HAP-1 (cell line): ENCODE measurements at places on chromosomes 4 and X.

DNA sequence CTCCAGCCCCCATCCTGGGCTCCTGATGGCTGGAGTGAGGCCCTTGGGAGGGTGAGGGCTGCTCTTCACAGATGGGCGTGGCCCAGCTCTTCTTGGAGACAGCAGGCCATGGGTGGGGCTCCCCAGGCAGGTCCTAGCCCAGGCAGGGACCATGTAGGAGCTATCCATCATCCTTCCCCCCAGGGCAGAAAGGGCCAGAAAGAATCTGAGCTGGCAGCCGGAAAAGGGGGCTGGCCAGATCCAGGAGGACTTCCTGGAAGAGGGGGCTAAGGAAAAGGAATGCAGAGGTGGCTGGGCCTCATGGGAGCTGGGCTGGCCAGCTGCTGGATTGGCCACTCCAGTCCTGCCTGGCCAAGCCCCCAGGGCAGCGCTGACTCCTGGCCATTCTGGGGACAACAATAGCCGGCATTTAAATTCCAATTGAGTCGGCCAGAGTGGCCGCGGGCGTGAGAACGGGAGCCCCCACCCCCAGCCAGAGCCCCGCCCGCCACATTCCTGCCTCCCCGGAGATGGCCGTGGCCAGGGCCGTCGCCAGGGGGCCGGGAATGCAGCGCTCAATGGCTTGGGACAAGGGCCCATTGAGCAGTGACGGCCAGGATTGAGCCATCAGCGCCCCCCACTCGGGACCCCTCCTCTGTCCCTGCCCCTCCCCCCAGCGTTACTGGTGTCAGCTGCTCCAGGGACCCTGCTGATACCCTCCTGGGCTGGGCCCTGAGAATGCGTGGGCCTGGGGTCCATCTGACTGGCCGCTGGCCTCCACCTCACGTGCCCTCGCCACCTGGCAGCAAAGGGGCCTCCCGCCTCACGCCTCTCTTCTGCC is 15.1 kb upstream of the FGFR3 start:
- DNase-seq: peak; percentile 90

DNA sequence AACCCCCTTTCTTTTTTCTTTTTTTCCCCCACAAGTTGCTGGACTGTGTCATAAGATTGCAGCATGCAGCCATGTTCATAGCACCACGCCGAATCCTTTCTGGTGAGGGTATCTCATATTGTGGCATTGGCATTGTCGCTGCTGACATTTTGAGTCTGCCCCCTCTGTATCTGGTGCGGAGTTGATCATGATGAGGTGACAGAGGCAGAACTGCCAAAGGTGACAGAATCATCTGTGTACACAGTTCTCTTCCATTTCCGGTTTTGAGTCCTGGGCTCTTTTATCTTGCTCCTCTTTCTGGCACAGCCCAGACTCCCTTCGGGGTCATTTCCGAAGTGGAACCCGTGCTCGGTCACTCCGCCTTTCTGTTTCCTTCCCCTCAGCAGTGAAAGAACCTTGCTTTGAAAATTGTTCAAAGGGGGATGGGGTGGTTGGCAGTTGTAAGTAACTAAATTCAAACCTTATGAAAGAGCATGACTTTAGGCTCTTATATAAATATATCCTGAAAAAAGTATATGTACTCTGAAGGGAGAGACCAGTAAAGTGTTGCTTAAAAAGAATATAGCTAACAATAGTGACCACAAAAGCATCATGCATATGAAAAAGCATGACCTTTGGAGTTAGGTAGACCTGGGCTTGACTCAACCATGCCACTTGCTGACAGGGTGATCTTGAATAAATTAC is 55.0 kb upstream of the BMP2K start:
- peak; percentile 65 for DNase-seq

- DNase-seq: no peak
Observed at GRCh38 chr4:182421753-182422152, 178.6 kb downstream of the TENM3 start.

- no peak for DNase-seq
Observed at GRCh38 chr4:89196056-89196674, 84.8 kb downstream of the TIGD2 start.

GRCh38 chrX:47621851-47622250 is 2.2 kb upstream of the SYN1 start:
- no peak for DNase-seq

GRCh38 chr4:150127757-150128156 is 49.5 kb downstream of the DCLK2 start:
- no peak for DNase-seq

- DNase-seq: no peak
Observed at GRCh38 chr4:117249333-117249732, 164.0 kb upstream of the TRAM1L1 start.

GRCh38 chr4:121192013-121192412 is 27.9 kb upstream of the TNIP3 start:
- no peak for DNase-seq

DNA sequence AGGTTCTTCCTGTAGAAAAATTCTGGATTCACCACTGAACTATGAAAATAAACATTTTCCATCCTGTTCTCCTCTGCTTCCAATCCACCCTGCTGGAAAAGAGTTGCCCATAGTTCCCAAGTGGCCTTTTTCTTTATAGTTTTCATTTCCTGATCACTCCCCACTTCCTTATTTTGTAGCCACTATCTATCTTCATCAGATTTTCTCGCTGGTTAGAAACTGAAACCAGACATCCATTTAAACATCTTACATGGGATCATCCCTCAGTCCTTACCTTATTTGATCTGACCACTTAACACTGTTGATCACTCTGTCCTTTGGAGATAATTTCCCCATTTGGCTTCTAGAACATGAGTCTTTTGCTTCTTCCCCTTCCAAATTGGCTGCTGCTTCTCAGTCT is 42.2 kb upstream of the SCOC start:
- no peak for DNase-seq

GRCh38 chr4:7186031-7186430 is 6.3 kb upstream of the SORCS2 start:
- no peak for DNase-seq

DNA sequence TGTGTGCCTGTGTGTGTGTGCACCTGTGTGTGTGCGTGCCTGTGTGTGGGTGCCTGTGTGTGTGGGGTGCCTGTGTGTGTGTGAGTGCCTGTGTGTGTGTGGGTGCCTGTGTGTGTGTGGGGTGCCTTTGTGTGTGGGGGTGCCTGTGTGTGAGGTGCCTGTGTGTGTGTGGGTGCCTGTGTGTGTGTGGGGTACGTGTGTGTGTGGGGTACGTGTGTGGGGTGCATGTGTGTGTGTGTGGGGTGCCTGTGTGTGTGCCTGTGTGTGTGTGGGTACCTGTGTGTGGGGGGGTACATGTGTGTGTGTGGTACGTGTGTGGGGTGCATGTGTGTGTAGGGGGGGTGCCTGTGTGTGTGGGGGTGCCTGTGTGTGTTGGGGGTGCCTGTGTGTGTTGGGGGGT is 73.4 kb upstream of the HGFAC start:
- no peak for DNase-seq

GRCh38 chr4:178340468-178340867 is 898.2 kb upstream of the AGA start:
- no peak for DNase-seq

DNA sequence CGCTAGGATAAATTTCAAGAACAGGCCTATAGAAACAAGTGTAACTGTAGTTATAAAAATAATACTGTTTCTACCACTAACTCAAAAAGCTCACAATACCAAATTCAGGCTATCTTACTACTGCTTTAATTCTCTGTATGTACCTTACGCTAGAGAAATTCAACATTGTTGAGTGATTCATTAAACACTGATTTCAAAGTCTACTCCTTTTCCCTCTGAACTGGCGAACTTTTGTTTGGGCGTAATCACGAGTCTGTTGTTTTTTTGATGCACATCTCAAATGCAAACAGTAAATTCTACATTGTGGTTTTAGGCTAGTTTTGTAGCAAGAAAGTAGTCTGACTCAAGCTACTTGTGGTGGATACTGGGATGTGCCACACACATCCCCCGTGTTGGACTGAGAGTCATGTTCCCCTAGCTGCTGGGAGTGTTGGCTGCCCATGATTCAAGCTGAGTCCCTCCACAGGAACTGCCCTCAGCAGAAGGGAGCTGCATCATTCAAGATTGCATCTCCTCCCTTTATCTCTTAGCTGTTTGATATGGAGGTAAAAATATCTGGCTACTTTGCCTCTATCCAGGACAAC is 406.1 kb downstream of the RAPGEF2 start:
- DNase-seq: no peak

GRCh38 chr4:3498901-3499510 is 33.2 kb downstream of the LRPAP1 start:
- no peak for DNase-seq

DNA sequence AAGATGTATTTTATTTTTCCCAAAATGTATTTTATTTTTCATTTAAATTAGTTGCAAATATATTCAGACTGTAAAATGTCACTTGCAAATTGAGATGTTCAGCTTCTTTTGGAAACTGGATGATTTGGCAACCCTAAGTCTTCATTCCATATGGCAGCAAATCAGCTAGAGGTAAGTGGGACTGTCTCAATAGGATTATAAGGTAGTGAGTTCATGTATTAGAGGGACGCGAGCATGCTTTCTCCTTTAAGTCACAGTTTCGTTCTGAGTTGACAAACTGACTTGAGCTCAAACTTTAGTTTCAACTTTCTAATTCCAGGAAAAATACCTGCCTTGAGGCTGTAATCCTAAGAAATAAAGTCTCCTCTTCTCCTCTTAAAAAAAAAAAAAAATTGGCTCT is 44.2 kb upstream of the TMEM131L start:
- DNase-seq: no peak

DNA sequence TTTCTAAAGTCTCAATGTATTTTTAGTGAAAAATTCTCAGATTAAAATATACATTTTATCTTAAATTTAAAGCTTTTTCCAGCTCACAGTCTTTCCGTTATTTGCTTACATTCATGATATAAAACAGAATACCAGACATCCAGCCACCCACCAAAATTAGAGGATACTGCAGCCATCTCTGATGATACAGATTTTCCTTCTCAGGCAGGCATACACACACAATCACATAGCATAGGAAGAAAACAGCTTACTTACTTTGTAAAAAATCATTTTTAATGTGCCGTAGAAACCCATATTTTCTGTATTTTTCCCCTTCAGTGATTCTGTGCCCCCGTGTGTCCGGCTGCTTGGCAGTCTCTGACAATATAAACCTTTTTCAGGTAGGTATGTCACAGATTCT is 183.7 kb downstream of the FBXW7 start:
- DNase-seq: no peak

DNA sequence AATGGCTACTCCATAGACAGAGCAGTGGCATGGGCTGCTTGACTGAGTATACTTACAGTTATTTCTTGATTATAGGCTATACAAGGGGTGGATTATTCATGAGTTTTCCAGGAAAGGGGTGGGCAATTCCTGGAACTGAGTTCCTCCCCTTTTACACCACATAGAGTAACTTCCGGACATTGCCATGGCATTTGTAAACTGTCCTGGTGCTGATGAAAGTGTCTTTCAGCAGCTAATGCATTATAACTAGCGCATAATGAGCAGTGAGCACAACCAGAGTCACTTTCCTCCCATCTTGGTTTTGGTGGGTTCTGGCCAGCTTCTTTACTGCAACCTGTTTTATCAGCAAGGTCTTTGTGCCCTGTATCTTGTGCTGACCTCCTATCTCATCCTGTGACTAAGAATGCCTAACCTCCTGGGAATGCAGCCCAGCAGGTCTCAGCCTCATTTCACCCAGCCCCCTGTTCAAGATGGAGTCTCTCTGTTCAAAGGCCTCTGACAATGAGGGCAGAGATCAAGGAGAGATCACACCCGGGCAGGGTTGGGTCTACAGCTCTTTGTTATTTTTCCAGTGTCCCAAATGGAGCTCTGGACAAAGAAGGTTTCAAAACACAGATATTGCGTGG is 468.4 kb upstream of the PRKX start:
- DNase-seq: no peak

- DNase-seq: peak; percentile 67
Observed at GRCh38 chrX:39772057-39772832, 325.5 kb downstream of the BCOR start.

- no peak for DNase-seq
Observed at GRCh38 chr4:8939840-8940742, 68.5 kb upstream of the HMX1 start.

GRCh38 chr4:142044271-142044670 is 407.9 kb downstream of the IL15 start:
- DNase-seq: no peak

DNA sequence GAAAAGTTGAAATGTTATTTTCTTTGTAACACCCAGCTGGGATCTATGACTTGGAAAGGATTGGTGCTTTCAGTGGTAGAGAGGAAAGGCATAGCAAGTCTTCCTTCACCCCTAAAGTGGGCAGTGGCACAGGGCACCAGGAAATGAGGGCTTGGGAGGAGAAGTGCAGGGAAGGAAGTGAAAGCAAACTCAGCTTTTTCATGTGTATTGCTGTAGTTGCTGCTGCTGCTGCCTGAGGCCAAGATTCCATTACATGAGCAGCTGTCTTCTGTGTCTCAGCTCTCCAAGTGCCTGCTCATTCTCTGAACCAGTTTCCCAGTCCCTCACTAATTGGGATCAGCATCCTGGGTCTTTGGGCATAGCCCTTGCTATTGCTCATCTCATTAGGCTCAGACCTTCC is 2.6 kb downstream of the HCCS start:
- DNase-seq: no peak

DNA sequence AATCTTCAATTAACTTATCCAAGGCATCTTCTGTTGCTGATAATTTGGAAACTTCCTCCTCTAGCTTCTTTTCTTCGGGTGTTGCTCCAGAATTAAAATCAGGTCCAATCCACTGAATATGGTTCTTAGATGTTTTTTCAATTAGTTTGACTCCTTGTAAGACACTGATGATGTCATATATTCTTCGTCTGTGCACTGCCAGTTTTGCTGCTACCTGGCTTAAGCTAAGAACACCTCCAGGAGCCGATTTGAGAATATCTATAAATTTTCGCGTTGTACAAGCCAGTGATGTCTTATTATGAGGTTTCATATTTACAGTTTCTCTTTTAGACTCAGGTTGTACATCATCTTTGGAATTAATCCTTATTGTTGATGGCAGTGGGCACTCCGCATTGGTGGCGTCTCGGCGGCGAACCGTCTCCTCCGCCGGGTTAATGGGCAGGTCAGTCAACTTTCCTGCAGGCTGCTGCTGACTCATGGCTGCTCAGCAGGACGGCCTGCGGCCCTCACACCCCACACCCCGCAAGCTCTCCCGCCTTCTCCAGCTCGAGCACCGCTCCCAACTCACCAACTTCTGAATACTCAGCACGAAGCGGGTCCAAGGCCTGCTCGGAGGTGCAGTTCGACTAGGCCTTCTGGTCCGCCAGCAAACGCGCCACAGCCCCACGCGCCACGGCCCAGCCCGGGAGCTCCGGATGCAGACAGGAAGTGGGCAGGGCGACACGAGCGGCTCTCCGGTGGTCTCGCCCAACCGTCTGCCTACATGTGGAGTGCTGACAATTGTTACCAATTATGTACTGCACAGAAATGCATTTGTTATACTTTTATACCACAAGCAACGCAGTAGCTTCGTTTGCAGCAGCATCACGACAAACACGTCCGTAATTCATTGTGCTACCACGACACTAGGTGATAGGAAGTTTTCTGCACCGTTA is 49.2 kb upstream of the FHL1 start:
- DNase-seq: no peak

GRCh38 chr4:164926301-164926700 is 49.3 kb downstream of the APELA start:
- no peak for DNase-seq
